ENCODE measurements at places on chromosomes 12 and 14.

DNA sequence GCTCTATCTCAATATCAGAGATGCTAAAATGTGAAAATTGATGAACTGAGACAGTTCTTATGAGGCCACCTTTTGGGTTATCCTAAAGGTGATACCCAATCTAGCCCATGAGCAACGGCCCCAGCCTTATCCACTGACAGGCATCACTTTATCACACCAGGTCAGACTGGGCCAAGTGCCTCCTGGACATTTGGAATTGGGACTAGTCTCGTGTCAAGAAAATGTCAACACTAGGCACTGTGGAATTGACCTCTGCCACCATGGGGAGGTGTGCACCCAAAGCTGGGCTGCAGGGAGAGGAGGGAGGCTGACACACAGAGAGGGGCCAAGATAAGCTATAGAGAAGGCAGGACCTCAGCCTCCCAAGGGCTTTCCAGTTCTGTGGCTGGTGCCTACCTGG is 78.5 kb upstream of the ZFP36L1 start:
- no peak for DNase-seq

- DNase-seq: no peak
Measured at GRCh38 chr12:129193263-129193871, 340.1 kb downstream of the GLT1D1 start.

DNA sequence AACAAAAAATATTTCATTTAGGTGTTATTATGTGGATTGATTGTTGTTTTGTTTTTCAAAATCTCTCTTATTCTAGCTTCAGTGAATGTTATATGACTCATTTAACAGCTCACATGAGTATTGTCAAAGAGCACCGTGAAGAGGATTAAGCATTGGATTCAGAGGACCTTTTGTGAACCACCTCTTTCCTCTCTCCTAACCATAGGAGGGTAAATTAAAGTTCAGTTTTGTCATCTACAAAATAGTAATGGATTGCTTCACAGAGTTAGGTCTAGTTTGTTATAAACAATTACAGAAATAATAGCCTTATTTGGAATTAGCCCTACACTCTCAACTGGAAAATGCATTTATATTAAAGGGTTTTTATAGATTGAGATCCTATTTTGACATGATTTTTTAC is 962 bp upstream of the KERA start:
- no peak for DNase-seq

DNA sequence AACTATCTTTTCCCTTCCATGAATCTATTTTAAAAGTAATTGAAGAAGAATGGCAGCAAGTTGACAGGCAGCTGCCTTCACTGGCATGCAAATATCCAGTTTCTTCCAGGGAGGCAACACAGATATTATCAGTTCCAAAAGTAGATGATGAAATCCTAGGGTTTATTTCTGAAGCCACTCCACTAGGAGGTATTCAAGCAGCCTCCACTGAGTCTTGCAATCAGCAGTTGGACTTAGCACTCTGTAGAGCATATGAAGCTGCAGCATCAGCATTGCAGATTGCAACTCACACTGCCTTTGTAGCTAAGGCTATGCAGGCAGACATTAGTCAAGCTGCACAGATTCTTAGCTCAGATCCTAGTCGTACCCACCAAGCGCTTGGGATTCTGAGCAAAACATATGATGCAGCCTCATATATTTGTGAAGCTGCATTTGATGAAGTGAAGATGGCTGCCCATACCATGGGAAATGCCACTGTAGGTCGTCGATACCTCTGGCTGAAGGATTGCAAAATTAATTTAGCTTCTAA is 18.4 kb downstream of the TMPO start:
- no peak for DNase-seq

DNA sequence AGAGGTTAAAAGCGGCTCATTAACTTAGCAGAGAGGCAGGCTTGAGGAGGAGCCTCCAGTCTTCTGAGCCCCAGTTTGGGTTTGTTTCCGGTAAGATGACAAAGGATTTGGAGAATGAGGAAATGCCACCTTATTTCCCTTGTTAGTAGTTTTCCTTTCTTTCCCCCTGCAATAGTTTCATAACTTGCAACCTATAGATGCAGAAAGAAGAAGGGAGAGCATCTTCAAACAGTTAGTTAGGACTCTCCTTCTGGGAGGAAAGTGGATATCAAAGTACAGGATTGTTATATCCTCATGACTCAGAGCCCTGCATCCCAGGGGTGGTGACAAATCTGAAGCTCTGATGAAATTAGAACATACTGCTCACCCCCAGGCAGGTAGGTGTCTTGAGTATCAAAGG is 180.7 kb upstream of the SLC38A2 start:
- DNase-seq: no peak

GRCh38 chr12:33357181-33357580 is 82.4 kb downstream of the SYT10 start:
- no peak for DNase-seq

- DNase-seq: no peak
Measured at GRCh38 chr12:47560415-47560814, 145.4 kb downstream of the RPAP3 start.

DNA sequence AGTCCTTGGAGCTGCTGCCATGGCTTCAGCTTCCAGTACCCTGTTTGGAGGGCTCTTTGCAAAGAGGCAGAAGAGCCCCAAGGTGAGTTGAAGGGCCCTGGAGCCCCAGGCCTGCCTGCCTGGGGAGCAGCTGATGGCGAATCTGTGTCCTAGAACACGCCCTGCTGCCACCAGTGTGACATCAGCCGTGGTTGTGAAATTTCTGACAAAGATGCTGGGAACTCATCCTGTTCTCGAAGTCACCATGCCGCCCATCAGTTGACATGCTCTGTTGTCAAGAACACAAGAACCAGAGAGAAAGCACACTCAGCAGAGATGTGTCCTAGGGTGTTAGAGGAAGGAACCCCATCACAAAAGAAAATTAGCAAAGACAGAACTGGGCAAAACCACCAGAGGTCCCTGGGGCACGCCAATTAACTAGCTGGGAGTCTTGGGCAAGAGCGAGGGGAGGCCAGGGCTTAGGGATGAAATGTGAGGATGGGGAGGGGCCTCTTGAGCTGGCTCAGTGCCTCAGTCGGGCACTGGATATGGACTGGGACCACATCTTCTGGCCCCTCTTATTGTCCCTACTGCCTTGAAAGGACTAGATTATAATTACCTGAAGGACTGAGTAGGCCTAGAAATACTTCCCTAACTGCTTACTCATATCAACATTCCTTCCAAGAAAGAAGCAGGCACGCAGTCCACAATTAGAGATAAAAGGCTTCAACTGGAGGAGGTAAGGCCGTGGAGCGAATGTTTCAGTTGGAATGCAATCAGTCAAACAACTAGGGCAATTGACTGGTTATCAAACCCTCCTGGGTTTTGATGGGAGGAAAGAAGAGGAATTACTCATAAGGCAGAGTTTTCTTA is 163.1 kb downstream of the CACNA1C start:
- no peak for DNase-seq

GRCh38 chr12:51320311-51320694 is 3.7 kb downstream of the BIN2 start:
- no peak for DNase-seq

- no peak for DNase-seq
Measured at GRCh38 chr14:73312687-73313086, 75.4 kb downstream of the PAPLN start.

DNA sequence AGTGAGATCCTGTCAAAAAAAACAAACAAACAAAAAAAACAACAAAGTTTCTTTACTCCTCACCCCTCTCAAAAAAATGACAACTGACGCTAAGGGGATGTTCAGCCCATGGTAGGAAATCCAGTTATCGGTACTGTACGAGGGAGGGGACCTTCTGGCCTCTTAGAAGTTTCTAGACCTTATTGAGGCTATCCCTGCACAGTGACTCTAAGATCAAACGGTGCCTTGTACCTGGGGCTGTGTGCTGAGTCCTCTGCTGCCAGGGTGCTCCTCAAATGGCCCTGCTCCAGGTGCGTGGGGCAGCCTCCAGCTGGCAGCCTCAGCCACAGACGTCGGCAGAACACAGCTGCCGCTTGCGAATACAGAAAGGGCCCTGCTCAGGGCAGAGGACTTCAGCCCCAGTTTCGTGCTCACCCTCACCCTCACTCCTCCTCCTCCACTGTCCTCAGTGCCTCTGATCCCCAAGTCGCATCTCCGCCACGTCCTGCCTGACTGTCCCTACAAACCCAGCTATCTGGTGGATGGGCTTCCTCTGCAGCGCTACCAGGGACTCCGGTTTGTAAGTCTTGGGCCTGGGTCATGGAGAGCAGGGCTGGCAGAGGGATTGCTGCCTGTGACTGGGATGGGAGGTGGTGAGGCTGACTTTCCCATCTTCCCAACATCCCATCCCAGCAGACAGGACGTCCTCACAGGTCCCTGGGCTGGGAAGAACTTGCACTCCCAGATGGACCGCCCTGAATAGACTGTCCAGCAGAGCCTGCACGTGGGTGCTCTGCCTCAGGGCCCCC is 90.9 kb downstream of the B4GALNT3 start:
- DNase-seq: no peak

GRCh38 chr12:13992106-13992505 is 10.7 kb upstream of the GRIN2B start:
- no peak for DNase-seq

DNA sequence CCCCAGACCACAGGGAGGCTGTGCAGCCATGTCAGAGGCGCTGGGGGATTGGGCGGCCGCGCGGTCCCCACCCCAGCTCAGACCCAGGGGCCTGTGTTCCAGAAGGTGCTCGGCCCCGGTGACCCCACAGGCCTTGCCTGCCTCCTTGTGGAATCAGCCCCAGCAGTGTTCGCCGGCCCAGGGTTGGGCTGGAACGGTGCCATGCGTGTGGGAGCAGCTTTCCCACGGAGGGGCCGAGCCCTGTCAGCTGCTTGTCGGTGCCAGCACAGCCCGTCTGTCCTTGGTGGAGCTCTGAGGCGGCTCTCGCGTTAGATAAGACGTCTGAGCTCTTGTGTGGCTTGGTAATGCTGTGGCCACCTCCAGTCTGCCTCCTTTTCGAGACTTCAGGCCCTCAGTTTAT is 8.5 kb downstream of the ZFYVE21 start:
- DNase-seq: no peak

- DNase-seq: no peak
Measured at GRCh38 chr14:31339743-31340142, 80.6 kb downstream of the HEATR5A start.

- no peak for DNase-seq
Measured at GRCh38 chr12:101799774-101800173, 31.0 kb downstream of the GNPTAB start.

- DNase-seq: no peak
Measured at GRCh38 chr14:90349739-90350138, 18.0 kb upstream of the NRDE2 start.

DNA sequence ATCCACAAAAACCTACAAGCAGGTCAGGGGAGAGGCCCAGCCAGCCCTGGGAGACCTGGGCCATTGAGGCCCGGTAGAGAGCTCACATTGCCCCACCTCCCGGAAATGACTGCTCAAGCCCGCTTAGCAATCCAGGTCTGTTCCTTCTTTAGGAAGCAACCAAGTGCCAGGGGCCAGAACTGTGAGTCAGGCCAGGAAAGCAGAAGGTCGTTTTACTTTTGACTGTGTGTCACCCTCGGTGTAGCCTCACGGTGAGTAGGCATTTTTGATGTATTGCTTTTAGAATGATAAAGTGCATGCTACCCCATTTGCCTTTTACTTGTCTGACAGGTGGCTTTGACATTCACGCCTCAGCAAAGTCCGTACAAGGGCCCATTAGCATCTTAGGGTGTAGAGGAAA is 25.4 kb upstream of the PWP1 start:
- DNase-seq: no peak

DNA sequence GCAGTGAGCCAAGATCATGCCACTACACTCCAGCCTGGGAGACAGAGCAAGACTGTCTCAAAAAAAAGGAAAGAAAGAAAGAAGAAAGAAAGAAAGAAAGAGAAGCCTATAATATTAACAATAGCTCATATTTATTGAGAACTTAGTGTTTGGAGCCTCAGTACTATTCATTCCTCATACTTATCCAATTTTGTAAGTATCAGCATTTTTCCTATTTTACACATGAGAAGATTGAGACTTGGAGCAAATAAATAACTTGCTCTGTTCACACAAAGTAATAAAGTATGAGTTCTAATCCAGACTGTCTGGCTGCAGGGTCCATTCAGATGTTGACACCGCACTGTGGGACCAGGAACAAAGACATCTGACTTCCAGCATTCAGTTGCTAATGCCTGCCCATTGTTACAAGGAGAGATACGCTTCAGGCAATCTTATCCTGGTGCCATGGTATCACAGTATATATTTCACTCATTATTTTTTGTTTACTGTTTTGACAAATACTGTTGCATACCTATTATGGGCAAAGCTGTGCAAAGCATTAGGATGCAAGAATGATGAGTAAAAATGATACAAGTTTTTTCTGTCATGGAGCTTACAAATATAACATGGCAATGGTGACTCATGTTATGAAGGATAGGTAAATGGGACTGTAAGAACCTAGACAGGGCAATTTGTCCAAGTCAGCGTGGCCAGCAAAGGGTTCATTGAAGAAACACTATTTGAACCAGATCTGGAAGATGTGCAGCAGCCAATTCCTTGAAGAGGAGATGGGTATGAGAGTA is 21.4 kb upstream of the TMTC2 start:
- no peak for DNase-seq

- no peak for DNase-seq
Measured at GRCh38 chr14:36647417-36647823, 14.2 kb upstream of the PAX9 start.

DNA sequence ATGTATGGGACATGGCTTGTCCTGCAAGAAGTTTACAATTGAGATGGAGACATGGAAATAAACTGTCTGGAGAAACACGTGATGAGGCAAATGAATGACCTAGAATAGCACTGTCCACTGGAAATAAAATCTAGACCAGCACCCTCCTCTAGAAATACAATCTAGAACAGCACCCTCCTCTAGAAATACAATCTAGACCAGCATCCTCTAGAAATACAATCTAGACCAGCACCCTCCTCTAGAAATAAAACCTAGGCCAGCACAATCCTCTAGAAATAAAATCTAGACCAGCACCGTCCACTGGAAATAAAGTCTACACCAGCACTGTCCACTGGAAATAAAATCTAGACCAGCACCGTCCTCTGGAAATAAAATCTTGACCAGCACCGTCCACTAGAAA is 69.2 kb upstream of the RFLNA start:
- DNase-seq: no peak

DNA sequence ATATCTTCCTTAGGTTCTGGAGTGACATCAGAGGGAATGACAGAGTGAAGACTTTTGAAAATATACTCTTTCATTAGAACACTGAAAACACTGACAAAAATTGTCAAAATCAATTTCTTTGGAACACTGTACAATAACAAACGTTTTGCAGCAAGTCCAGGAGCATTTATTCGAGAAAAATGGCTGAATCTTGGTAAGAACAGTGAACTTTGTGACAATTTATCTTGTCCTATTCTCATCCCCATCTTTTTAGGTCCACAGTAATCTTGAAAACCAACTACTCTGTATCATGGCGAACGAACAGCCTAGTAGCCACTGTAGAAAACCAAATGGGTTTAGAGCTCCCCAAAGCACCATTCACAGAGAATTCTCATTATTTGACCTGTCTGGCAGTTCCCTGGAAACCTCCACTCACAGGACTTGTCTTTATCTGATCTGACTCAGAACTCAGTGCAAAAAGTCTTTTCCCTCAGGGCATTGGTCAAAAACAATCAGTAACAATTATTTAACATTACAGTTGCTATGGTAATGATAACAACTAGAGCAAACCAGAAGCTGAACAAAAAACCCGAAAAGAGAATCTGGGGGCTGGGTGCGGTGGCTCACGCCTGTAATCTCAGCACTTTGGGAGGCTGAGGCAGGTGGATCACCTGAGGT is 20.3 kb upstream of the PPP2R5E start:
- DNase-seq: no peak

- DNase-seq: no peak
Measured at GRCh38 chr12:117334051-117334450, 27.4 kb downstream of the NOS1 start.

Data from stimulated activated CD8-positive, alpha-beta memory T cell treated with anti-CD3 and anti-CD28 coated beads, Interleukin-7, amount 100 ng/mL, for 24 hours (primary cell).